ENCODE measurements at places on chromosomes 13 and 19.
A peak's percentile ranks its signal among the peaks of the same experiment; 100 is the strongest.

GRCh38 chr13:48411841-48412531 is 927 bp downstream of the LPAR6 start:
- peak; percentile 18 for DNase-seq

- no peak for DNase-seq
Observed at GRCh38 chr13:99383511-99383921, 76.3 kb upstream of the GPR183 start.

DNA sequence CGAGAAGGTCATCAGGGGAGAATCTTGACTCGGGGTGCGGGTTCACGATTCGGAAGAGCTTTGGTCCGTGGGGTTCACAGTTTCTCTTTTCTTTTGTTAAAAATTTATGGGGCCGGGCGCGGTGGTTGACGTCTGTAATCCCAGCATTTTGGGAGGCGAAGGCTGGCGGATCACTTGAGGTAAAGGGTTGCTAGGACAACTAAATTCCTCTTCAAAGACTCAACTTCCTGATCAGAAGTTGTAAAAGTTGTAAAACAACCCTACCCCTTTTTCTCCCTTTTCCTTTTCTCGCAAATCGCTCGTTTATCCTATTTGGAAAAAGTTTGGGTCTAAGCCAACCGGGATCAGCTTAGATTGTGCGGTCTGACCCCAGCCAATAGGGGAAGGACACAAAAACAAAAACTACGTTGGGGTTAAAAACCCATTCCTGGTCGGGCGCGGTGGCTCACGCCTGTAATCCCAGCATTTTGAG is 673 bp downstream of the ZNF486 start:
- DNase-seq = peak; percentile 4

DNA sequence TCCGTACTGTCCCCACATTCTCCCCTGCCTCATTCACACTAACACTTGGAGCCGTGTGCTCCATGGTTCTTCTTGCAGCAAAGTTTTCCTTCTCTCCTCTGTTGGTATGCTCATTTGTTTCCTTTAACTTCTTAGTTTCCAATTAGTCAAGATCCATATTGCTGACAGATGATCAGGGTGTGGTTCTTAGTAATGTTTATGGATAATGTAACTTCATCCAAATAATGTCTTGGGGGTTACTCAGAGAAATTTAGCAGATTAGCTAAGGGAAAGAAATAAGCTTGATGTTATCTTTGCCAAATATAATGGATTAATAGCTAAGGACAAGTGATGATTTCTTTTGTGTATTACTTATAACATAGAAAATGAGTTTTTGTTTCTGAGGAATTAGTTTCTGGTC is 174.4 kb downstream of the NUFIP1 start:
- DNase-seq = no peak

DNA sequence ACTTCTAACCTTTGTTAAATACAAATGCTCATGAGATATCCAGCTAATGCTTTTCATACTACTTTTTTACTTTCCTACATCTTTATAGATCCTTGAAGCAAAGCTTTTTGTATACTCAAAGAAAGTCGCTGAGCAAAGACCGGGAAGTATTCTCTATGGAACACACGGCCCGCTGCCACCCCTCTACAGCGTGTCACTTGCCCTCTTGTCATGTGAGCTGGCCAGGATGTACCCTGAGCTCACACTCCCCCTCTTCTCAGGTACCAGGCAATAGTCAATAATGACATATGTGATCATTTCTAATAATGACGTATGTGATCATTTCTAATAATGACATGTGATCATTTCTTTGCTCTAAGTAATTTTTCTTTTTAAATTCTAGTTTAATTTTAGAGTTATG is 112.9 kb downstream of the ZAR1L start:
- DNase-seq = no peak

DNA sequence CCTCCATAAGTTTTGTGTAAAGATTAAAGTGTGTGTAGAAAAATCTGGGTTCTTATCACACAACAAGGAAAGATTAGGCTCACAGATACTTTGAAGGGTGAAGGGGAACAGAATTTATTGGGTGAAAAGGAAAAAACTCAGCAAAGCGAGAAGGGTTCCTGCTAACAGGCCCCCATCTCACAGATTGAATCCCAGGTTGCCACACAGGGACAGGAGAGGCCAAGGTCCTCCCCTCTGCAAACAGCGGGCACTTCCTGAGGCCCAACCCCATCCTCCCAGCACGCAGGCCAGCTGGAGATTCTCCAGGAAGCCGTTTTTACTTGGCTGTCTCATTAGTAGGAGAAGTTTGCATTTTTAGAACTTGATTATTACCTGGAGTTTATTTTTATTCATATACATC is 15.2 kb upstream of the ERCC5 start:
- no peak for DNase-seq

GRCh38 chr19:3374369-3375112 is 8.2 kb downstream of the NFIC start:
- DNase-seq = no peak

GRCh38 chr13:98651744-98652143 is 74.8 kb upstream of the STK24 start:
- DNase-seq = no peak

DNA sequence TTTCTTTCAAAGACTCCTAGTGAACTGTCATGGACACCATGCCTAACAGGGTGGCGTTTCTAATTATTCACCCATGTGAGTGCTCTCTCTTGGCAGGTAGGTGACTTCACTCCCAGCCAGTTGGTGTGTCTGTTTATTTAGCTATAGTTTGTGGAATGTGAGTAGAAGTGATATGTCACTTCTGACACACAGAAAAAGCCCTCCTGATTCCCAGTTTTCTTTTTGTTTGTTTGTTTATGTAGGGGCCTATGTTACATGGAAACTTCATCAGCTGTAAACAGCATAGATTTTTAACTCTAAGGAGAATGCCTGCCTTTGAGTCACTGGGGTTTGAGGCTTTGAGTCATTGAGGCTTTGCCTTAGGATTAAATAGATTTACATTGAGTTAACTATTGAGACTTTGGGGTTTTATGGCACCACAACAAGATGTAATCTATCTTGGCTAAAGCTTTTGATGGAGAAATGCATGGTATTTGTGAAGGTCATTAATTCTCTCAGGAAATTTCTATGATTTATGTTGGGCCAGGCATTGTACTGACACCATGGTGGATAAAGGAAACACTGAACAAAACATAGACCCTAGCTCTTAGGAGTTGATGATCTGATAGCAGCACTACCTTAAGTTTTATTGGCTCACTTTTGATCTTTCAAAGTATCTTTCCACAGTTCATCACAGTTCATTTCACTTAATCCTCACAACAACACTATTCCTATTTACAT is 45.3 kb downstream of the UFM1 start:
- DNase-seq = no peak

- DNase-seq = no peak
Observed at GRCh38 chr19:4584670-4585460, 25.4 kb upstream of the SEMA6B start.

DNA sequence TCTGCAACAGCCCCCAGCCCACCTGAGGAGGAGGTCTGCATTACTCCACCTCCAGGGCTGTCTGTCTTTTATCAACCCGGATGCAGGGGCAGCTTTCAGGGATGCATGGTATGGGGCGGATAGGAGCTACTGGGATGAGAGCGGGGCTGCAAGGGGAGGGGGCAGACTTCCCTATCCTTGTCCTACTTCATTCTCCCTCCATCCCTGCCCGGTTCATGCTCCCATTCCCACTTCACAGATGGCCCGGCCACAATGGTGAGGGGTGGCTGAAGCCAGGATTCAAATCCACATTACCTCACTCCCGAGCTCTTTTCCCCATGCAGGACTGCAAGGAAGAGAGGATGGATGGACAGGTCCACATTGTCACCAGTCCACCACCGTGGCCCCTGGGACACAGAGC is 40.5 kb upstream of the VSTM2B start:
- DNase-seq = no peak

DNA sequence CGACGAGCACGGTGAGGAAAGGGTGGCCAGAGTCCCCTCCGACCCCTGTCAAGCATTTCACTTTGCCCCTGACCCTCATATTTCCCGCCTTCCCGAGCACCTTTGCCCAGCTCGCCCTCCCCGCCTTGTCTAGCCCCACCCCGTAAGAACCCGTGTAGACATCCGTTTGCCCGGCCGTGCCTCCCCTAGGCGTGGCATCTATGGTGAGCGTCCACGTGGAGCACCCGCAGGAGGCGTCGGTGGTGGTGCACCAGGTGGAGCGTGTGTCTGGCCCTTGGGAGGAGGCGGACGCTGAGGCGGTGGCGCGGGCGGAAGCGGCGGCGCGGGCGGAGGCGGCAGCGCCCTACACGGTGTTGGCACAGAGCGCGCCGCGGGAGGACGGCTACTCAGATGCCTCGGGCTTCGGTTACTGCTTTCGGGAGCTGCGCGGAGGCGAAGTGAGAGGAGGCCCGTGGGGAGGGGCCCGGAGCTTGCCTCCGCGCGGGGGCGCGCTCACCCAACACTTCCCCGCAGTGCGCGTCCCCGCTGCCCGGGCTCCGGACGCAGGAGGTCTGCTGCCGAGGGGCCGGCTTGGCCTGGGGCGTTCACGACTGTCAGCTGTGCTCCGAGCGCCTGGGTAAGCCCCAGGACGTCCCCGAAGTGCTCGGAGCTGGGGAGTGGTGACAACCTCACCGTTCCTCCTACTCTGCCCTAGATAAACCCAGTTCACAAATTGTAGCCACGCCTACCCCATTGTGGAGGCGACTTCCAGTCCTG is 4.2 kb downstream of the LTBP4 start:
- peak; percentile 81 for DNase-seq
